ENCODE measurements at places on chromosomes 11 and 22.

GRCh38 chr11:19728436-19728835, 15.8 kb downstream of the NAV2 start:
- DNase-seq = no peak

DNA sequence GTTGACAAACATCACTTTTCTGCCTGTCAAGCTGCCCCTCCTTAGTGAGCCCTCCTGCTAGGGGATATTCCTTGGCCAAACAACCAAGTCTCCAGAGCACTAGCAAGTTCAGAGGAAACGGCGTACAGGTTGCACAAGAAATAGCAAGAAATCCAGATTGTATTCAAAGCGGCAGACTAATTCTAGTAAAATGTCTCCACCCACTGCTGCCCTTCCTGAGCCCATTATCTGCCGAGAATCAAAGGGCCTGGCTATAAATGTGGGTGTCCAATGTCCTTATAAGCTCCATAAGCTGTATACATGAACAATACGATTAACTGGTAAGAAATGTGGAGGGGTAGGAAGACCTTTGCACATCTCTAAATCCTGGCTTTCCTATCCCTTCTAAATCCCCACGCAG, 44.0 kb upstream of the AKIP1 start:
- DNase-seq = no peak

DNA sequence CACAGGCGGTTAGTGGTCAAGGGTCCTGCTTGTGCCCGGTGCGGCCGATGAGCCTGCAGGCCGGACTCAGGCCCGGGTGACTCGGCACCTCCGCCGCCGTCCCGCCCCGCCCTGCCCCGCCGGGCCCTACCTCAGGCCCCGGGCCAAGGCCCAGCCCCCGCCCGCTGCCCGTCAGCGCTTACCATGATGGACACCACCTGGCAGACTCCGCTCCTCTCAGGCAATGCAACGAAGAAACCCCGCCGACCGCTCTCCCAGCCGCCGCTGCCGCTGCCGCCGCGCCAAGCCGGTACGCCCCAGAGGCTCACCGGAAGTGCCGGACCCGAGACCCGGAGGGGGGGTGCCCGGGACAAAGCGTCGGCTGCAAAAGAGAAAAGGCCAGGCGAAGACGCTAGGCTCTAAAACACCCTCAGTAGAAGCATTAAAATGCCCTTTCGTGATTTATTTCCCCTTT, at the start of gene UFD1:
UFD1 (minus strand) TSS at position 293 of the 454 bp plus-strand sequence; CDS start at position 185, 108 bp downstream.
- peak; percentile 83 for DNase-seq

DNA sequence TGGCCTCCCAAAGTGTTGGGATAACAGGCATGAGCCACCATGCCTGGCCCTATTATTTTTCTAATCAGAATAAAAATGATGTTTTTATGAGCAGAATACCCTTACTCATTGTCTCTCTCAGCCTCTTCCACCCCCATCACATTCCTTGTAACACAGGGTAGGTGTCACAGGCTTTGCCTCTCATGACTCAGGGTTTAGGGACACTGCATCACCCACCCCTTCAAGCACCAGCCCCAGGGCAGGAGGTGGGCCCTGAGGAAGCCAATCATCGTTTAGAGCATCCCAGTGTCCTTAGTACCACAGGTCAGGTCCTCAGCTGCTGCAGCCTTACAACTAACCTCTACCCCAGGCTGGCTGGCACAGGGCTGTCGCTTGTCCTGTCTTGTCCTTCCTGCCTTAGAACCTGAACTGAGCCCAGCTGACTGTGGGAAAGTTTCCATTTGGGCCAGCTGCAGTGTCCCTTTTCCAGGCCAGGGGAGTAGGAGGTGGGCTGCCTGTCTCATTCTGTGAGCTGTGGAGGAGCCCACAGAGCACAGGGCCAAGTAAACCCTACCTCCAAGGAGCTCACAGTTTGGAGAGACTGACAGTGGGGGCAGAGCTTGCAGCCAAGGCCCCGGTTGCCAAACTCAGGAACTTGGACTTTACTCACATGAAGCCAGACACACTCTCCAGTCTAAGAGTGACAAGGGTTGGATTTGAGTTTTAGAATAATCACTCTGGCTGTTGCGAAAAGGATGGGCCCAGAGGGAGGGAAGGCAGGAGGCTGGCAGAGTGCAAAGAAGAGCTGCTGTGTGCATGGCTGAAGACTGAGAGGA, 19.5 kb upstream of the UVRAG start:
- no peak for DNase-seq

DNA sequence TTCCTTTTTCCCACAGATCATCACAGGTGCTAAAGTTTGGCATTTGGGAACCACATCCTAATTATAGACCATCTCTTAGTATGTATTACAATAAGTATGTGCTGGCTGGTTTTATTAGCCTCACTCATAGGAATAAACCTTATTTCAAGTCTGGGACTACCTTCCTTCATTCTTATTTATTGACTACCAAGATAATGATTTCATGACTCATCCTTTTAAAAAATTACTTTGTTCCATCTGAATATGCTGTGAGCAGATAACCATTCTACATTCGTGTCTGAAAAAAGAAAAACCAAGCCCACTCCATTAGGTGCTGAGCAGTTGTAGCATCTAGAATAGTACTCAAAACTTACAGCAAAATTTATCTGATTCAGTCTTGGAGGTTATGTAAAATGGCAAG, 12.3 kb downstream of the TNRC6B start:
- DNase-seq = no peak

GRCh38 chr11:130771708-130772107, 144.6 kb downstream of the SNX19 start:
- no peak for DNase-seq

DNA sequence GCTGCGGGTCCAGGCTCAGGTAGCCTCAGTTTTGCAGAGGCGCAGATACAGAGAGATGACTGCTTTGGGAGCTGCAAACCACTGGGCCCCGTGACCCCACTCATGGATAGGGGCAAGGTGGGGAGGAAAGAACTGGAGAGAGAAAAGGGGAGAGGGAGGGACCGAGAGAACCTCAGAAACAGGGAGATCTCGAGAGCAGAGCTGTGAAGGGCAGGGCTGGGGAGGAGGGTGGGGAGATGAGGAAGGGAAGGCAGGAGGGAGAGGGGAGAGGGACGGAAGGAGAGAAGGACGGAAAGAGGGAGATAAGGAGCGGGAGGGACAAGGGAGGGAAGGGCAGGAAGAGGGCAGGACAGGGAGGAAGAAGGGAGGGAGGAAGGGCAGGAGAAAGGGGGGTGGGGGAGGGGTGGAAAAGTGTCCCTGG, 46.3 kb downstream of the IGLL1 start:
- no peak for DNase-seq

DNA sequence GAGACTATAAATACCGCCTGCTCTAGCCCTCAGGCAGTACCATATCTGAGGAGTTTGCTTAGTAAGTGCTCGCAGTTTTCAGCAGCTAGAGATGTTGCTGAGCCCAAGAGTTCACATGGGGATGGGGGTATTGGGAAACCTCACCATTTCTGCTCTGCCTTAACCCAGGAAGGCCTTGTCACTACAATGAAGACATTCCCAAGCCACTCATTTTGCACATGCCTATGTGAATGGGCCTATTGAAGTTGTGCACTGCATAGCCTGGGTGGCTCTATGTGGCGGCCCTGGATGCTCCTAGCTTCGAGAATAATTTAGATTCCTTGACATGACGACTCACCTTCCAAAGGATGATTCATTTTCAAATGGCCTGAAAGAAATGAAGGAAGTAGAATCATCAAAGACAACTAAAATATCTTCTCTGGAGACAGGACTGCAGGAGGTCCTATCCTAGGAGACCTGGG, 163.4 kb downstream of the ADAMTS15 start:
- DNase-seq = no peak

- DNase-seq = no peak
Observed at GRCh38 chr11:44258839-44259420, 51.0 kb downstream of the ALX4 start.

- DNase-seq = no peak
Observed at GRCh38 chr11:623999-624704, 603 bp downstream of the CDHR5 start.

DNA sequence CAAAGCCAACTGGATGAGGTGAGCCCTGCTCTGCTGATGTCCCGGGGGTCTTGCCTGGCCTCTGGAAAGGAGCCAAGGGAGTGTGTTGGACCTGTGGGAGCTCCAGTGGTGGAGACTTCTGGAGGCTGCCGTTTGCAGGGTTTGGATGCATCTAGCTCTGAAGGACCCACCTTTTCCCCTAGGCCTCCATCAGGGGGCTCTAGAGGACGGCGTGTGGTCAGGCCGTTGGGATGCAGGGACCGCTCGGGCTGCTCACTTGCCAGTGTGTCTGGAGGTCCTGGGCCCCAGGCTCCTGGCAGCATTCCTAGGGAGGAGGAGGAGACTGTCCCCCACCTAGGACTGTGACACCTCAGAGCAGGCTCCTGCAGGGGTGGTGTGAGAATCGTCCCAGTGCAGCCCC, 58.3 kb downstream of the PRDM11 start:
- DNase-seq = no peak
